ENCODE measurements at places on chromosomes 5 and 9.

DNA sequence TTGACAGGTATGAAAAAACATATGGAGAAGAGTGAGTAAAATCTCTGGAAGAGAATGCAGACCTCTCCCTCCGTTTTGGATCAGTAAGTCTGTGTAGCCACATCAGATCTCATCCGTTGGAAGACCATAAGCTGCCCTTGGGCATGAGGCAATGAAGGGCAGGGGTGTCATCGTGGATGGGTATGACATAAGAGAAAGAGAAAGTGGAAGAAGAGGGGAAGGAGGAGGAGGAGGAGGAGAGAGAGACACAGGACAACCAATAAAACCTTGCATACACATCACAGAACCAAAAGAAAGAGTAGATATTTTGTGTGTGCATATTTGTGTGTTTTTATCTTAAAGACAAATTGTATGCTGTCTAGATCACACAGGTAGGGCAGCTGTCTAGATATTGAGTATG is 50.7 kb downstream of the PRRC1 start:
- no peak for DNase-seq

- DNase-seq, result no peak
These were observed 24.6 kb downstream of the RFK start for GRCh38 chr9:76369583-76369982.

DNA sequence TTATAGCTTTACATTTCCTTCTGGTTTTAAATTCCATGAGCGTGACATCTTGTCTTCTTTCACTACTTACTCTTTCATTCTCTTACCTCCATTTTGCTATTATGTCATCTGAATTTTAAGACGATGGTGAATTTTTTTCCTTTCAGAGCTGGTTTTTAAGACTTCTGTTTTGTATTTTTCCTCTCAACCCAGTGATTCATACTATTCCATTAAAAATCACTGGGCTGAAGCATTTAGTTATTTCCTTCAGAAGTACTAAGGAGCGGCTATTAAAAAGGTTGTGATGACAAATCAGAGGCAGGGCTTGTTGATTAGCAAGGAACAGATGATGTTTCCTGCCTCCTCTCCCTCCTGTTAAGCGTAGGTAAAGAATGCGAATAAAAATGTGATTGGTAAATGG is 16.5 kb downstream of the AGXT2 start:
- no peak for DNase-seq

DNA sequence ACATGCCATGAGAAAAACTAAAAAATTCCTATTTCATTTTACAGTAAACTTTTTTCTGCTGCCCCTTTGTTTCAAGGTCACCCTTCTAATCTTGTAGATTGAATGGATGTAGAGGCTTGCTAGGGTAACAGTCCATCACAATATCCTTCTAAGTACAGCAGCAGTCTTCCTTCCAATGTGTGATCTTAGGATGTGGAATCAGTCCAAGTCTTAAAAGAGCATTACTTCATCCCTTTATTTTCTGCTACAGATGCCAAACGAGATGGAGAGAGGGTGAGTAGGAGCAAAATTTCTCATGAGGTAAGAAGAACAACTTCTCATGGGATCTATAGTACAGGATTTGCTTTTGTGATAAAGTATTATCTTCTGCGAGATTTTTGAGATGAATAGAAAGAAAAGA is 704 bp upstream of the IL33 start:
- DNase-seq, result no peak

- DNase-seq, result no peak
These were observed 61.8 kb downstream of the NR6A1 start for GRCh38 chr9:124709292-124709690.
